ENCODE measurements at places on chromosomes 4 and X.

- no peak for DNase-seq
Measured at GRCh38 chr4:111957997-111958396, 187.3 kb upstream of the FAM241A start.

GRCh38 chr4:106907216-106907615 lies 128.9 kb downstream of the DKK2 start:
- DNase-seq, result no peak

DNA sequence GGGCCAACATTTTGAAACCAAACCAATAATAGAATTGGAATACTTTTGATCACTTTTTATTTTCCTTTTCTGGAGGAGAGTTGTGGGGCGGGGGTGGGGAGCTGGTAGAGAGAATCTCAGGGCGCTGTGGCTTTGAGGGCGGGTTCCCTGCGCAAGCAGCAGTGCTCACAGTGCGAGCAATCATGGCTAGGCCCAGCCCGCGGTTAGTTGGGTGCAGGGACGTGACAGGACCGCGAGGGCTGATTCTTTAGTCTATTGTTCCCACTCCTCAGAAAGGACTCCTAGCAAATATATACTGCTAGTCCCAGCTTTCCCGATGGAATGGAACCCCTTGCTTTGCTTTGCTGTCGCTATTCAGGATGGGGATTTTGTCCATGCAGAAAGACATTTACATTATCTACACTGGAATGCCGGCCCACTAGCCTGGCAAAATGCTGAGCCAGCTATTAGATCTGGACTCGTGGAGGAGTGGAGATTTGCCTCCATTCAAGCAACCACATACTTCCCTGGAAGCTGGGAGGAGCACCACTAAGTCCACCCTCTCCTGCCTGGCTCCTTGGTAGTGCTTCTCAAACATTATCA lies 23.9 kb upstream of the APLN start:
- peak; percentile 33 for DNase-seq

DNA sequence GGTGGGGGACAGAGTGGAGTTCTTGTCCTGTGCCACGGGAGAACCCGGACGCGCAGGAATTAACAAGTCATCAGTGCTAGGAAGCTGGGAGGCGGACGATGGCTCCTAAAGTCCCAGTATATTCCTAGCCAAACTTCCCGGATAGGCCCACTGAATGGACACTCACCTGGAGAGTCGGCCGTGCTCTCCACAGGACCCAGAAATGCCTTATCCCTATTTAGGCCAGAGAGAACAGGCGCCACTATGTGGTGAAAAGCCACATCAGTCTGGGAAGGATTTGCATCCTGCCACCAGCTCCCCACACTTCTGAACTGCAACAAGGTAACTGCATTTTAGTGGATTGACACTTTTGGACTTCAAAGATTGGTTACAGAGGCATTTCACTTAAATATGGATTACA lies 1.1 kb downstream of the CFAP299 start:
- DNase-seq, result no peak

- peak; percentile 61 for DNase-seq
Measured at GRCh38 chr4:185730387-185730786, 81.6 kb downstream of the SORBS2 start.

DNA sequence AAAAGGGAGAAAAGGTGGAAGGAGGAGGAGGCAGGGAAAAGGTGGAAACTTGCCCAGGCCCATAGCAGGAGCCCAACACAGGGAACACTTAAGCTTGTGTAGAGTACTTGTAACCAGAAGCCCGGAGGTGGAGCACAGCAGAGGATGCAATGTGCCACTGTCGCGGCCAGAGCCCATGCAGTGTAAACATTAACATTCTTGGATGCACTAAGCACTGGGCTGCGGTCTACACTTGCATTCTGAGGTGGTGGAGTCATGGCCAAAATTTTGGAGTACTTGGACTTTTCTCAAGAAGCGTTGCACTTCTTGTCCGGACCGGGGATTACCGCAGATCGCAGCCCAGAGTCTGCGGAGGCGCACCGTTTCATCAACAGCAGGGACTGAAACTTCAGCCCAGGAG lies 4.5 kb upstream of the RHOXF1 start:
- DNase-seq, result peak; percentile 3

DNA sequence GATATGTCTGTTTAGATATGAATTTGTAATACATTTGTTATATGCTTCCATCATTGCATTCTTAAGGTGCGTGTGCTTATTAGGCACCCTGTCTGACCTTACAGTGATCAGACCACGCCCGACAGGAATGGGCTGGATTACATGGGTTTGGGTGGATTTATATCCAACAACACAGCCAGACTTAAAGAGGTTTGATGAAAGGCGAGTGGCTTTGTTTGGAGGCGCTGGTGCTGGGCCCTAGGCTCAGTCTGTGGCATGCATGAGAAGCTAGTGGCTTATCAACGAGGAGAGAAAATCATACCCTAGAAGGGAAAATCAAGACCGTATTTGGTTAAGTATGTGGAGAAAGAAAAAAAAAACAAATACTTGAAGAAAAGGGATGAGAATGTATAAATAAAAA lies 80.7 kb downstream of the STOX2 start:
- no peak for DNase-seq

DNA sequence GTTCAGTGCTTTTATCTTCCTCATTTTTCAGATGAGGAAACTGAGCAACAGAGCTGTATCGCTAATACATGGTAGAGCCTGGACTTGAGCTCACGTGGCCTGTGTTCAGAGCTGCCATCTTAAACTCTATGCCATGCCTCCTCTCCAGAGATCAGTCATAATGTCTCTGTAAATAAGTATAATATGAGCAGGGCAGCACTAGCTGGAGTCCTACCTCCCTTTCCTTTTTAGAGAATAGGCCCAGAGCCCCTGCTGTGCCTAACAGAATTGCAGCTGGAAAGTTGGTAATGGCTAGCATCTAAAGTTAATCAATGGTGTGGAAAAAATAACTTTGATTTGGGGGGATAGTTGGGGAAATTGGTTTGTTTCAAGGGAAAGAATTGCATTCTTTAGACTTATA lies 20.4 kb downstream of the CASP6 start:
- no peak for DNase-seq

DNA sequence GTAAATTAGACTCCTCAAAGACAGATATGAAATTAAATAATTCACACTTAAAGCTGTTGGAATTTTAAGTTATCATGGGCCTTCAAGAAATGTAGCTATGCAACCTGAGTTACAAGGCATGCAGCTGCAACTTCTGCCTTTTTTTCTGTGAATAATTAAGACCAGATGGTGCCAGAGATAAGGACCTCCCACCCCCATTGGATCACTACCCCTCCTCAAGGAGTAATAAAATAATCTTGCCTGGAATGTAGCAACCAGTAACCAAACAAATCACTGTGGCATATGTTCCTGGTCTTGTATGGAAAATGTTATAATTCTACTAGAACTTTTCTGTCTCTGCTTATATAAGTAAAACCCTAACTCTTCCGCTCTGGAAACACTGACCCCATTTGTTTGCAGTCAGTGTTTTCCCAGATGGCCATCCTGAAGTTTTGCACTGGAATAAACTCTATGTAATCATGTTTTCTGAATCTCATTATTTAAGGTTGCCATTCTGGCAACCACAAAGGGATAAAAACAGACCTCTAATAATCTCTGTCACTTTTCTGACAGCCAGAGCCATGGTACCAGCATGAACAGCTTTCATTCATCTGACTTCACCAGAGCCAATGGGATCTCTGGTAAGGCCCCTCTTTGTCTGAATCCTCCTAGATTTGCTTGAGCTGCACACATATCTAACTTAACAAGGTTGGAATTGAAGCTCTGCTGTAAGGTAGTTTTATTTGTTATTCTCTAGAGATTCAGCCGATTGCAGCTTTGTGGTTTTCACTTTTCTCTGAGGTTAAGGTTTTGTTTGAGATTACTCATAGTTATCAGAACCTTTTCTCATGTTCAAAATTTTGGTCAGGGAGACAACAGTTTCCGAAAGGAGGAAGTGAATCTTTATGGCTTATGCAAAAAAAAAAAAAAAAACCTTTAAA lies 274.6 kb downstream of the NAF1 start:
- DNase-seq, result no peak

- DNase-seq, result no peak
Measured at GRCh38 chr4:129862461-129862860, 766.5 kb downstream of the C4orf33 start.

DNA sequence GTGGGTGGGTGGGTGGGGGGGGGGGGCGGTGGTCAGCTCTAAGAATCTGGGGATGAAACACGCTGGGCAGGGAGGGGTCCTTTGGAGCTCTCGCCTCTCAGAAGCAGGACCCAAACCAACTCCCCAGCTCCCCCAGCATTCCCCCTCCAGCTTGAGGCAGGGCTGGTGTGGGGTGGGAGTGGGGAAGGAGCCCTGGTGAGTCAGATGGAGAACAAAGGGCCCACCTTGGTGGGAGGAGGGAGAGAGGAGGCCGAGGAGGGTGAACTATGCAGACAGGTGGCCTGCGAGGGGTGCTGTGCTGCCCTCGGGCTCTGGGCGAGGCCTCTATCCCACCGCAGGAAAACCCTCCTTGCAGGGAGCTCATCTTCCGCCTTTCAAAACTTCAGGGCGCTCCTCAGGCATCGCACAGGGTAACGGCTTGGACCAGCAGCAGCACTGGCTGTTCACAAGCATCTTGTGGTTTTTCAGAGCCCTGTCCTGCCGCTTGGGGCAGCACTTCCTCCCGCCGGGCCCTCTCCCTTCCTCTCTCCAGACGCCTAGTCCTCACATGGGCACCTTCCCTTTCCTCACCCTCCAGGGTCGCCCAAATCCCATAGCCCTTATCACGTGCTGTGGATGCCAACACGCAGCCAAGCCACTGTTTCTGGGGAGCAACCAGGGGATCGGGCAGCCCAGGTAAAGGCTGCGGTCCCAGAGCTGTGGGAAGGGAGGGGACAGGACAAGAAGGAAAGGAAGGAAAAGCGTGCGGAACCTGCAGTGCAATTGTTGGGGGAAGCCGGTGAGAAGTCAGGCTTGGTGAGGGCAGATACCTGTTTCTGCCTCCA lies 34.0 kb upstream of the GRPEL1 start:
- peak; percentile 14 for DNase-seq

- peak; percentile 81 for DNase-seq
Measured at GRCh38 chr4:86972997-86973396, 38.2 kb downstream of the AFF1 start.

DNA sequence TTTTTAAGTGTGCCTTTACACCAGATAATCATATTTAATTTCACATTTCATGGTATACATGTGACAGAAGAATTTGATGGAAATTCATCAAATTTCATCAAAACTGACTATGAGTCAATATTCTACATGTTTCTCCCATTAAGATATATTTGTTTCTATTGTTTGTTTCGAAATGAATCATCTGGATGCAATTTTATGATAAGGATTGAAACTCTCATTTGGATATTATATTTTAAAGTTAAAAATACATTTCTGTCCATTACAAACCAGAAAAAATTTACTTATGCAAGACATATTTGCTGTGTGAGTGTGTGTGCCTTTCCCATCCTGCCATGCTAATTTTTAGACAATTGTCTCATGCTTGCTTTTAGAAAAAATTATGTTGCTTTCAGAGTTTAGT lies 52.2 kb downstream of the SULT1B1 start:
- no peak for DNase-seq

GRCh38 chr4:113837397-113837796 lies 75.9 kb upstream of the CAMK2D start:
- no peak for DNase-seq

DNA sequence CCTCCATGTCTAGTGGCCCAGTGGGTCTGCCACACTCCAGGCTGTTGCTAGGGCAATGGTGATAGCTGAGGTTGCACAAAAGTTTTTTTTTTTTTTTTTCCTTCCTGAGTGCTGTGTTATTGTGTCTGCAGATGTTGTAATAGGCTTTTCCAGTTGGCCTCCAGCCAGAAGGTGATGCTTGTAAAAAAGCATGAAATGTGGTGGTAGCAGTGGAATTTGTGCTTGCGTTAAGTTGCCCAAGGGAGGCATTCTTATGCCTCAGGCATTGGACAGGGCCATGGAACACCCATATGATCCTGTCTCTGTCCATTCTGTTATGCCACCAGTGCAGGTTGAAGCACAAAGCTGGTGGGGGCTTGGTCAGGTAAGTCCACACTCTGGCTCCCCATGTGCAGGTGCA lies 660.5 kb upstream of the SPANXN1 start:
- no peak for DNase-seq

Data from NCI-H510A (cell line).